ENCODE measurements at places on chromosomes 16 and 17.

GRCh38 chr16:77117707-77118106 lies 73.3 kb upstream of the MON1B start:
- DNase-seq: peak; percentile 50

- peak; percentile 74 for DNase-seq
Measured at GRCh38 chr17:69654981-69655855, 240.7 kb downstream of the MAP2K6 start.

DNA sequence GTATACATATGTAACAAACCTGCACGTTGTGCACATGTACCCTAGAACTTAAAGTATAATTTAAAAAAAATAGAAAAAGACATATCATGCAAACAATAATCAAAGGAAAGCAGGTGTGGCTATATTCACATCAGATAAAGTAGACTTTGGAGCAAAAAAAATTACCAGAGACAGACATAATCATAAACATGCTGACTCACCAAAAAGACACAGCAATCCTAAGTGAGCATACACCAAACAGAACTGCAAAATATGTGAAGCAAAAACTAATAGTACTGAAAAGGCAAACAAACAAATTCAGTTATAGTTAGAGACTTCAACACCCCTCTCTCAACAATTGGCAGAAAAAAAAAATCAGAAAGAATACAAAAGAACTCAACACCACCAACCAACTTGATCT lies 29.9 kb downstream of the SHCBP1 start:
- no peak for DNase-seq

GRCh38 chr17:1402262-1402586 lies 2.2 kb upstream of the YWHAE start:
- DNase-seq: no peak

- no peak for DNase-seq
Measured at GRCh38 chr16:64878940-64879339, 242.9 kb downstream of the CDH11 start.

DNA sequence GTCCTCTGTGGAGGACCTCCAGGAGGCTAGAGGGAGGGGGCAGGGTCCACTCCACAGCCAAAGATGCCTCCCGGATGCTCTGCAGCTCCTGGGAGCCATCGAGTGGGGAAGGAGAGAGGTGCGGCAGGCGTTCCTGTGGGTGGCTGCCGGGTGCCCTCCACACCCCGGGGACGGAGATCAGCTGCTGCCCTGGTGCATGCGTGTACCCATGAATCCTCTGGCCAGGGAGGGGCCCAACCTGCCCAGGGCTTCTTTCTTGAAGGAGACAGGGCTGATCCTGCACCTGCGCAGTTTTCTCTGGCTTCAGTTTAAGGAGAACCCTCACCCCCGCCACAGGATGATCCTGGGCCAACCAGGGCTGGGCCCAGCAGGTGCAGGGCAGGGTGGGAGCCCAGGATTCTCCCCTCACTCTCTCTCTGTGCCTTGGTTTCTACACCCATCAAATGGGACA lies 33.5 kb upstream of the DOC2B start:
- DNase-seq: no peak

DNA sequence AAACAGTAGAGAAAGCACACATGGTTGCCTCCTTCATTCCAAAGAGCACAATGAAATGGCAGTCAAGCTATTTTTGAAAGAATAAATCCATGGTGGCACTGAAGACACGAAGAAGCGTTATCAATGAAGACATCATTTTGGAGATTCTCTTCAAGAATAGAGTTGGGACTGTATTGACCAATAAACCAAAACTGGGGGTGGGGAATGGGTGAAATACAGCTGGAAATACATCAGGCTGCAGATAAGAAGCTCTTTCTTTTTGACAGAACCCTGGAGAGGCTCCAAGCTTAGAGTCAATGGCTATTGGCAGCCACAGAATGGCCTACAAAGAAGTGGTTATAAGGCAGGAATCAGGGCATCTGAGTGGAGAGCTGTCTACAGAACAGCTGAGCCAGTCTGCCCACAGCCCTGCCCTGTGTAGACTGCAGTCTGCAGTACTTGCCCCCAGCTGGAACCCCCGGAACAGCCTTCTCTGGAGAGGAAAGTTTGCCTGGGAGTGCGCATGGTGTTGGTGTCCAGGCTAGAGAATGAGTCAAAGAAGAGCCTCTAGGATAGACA lies 100.4 kb downstream of the STX8 start:
- no peak for DNase-seq

DNA sequence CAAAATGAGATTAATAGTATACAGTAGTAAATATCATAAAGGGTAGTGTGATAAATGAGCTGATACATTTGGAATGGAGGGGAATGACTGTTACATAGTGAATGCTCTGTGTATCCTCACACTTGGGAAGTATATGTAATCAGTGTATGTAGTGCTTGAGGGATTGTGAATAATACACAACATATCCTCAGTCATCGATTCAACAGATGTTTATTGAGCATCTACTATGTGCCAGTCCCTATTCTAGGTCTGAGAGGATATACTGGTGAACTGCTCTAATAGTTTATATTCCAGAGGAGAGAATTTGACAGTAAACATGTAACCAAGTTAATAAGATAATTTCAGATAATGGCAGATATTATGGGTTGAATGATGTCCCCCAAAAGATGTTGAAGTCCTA lies 3.4 kb upstream of the BECN1 start:
- DNase-seq: no peak

- no peak for DNase-seq
Measured at GRCh38 chr16:54489225-54490111, 202.9 kb upstream of the IRX3 start.
